NCI-H187 (cell line): ENCODE measurements at places on chromosomes 13 and 19.

GRCh38 chr19:21604351-21604926 lies 99.0 kb downstream of the ZNF429 start:
- DNase-seq, result no peak

- no peak for DNase-seq
Observed at GRCh38 chr19:15113245-15114152, 6.3 kb downstream of the SYDE1 start.

GRCh38 chr19:15779756-15780476 lies 7.5 kb upstream of the OR10H5 start:
- DNase-seq, result no peak

DNA sequence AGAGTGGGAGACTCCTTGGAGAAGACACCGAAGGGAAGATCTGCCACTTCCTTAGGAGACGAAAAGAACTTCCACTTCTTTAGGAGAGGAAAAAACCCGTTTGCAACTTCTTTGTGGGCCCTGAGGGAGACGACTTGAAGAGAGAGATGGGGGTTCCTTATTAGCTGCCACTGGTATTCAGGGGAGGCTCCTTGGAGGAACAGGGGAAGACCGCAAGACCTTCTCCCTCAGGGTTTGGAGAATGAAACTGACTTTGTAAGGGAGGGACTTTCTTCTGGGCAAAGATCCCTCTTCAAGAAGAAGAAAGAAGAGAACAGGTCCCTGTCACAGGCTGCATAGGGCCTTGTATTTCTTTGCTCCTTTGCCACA lies 416 bp downstream of the BCKDHA start:
- no peak for DNase-seq

GRCh38 chr13:72198967-72199560 lies 332.1 kb upstream of the DACH1 start:
- no peak for DNase-seq

DNA sequence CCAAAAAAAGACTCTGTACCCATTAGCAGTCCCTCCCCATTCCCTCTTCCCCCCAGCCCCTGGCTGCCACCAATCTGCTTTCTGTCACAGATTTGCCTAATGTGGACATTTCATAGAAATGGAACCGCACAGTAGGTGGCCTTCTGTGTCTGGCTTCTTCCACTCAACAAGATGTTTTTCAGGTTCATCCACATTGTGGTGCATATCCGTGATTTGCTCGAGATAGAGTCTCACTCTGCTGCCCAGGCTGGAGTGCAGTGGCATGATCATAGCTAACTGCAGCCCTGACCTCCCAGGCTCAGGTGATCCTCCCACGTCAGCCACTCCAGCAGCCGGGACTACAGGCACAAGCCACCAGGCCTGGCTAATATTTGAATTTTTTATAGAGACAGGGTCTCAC lies 20.9 kb downstream of the AP2A1 start:
- no peak for DNase-seq

DNA sequence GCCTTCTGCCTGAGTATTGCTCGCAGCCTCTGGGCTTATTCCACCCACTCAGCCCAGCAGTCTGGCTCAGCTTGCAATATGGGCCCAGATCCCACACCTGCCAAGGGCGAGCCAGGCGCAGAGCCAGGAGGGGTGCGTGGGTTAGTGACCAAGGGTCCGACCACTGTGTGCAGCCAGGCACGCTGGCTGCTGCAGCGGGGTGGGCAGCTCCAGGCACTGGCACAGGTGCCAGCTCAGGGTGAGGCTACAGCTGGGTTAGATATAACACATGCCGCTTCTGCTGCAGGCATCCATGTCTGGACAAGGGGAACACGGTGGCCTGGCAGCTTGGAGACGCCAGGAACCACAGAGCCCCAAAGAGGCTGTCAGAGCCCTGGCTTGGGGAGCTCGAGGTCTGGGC lies 12.6 kb upstream of the URAD start:
- no peak for DNase-seq

DNA sequence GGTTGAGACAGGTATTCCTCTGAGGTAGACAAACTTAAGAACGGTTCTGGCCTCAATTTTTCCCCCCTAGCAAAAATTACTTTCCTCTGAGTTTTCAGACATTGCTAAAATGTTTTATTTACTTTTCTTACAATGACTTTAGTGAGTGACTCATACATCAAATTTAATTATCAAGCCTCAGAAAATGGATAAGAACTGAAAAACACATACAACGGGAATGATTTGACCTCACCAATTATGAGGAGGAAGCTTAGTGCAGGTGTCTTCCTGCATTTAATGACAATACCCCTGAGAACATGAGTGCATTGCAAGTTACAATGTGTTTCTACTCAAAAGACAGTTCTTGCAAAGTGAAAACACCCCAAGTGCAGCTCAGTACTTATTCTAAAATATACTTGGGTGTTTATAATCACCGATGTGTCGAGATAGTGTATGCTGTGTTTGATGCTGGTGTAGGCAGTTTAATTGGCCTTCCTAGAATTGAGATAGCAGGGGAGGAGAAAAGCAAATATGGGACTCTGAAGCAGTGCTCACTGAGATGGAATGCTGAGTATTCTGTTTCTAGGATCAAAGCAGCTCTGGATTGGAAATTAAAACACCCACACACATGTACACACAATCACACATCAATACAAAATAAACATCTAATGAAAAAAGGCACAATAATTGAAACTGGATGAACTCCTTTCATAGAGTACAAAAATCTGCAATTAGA lies 189.5 kb upstream of the SLC10A2 start:
- DNase-seq, result no peak

DNA sequence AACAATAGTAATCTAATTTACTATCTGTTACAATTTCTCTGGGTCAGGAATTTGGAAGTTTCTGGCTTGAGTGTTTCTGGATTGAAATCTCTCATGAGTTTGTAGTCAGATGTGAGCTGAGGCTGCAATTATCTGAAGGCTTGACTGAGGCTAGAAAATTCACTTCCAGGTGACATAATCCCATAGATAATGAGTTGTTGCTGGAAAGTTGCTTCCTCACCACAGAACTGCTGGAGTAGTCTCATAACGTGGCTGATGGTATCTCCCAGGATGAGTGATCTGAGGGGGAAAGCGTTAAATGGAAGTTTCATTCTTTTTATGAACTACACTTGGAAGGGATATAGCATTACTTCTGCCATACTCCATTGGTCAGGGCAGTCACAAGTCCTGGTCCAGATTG lies 15.3 kb upstream of the FPR3 start:
- no peak for DNase-seq

GRCh38 chr19:2064395-2064787 lies 13.3 kb upstream of the MKNK2 start:
- no peak for DNase-seq

DNA sequence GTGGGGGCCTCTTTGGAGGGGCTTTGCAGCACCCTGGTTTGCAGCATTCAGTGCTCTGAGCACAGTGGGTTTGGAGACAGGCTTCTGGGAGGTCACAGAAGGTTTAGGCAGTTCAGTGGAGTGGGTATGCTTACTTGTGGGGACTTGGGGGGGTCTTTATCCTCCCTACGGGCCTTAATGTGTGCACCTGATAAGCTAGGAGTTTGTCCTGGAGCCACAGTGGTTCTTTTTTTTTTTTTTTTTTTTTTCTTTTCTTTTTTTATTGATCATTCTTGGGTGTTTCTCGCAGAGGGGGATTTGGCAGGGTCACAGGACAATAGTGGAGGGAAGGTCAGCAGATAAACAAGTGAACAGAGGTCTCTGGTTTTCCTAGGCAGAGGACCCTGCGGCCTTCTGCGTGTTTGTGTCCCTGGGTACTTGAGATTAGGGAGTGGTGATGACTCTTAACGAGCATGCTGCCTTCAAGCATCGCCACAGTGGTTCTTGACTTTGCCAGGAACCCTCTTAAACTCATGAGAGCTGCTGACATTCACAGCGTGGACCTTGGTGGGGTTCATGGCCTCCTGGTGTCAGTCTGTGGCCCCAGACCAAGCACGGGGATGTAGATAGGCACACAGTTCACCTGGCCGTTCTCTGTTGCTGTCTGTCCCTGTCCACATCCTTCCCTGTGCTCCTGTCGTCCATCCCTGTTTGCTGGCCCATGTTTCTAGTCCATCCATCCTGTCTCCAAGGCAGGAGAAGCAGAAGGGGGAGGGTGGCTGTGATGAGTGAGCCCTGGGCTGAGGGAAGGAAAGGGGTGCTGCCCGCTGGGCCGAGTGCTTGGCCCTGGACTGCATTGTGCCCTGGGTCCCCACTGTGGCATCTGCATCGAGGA lies 2.7 kb downstream of the EGLN2 start:
- DNase-seq, result no peak

- no peak for DNase-seq
Observed at GRCh38 chr13:101447852-101448251, 4.6 kb upstream of the ITGBL1 start.

GRCh38 chr13:97300871-97301270 lies 78.7 kb downstream of the MBNL2 start:
- no peak for DNase-seq

GRCh38 chr13:111168107-111168506 lies 53.0 kb downstream of the ARHGEF7 start:
- DNase-seq, result no peak

DNA sequence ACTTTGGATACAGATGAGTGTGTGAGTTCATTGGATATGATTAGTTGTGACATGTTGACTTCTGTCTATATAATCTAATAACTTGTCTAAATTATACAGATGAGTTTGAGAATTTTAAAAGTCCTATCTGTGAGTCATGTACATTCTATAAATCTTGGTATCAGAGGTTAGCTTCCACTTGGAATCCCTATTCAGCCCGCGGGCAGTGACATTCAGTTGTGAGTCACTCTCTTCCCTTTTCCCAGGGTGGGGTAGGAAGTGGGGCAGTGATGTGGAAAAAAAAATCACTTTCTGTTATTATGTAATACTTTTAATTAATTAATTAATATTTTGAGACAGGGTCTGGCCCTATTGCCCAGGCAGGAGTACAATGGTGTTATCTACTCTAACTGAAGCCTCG lies 33.0 kb upstream of the ZNF808 start:
- no peak for DNase-seq

GRCh38 chr19:56092685-56093631 lies 28.1 kb downstream of the ZNF787 start:
- DNase-seq, result no peak

GRCh38 chr19:50007947-50008346 lies 17.2 kb downstream of the VRK3 start:
- DNase-seq, result no peak

DNA sequence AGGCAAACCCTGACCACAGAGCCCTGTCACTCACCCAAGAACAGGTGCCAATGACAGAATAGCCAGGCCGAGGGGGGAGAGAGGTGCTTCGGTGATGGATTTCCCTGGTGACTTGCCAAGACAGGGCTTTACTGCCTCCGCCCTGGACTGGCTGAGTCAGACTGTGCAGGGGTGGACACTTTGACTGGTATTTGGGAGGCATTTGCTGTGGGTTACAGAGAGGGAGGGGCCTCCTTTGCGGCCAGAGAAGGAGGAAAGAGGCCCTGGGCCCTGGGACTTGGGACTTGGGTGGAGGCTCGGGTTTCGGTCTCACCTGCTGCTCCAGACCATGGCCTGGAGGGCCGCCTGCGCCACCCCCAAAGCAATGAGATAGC lies 4.6 kb upstream of the EPS8L1 start:
- no peak for DNase-seq

DNA sequence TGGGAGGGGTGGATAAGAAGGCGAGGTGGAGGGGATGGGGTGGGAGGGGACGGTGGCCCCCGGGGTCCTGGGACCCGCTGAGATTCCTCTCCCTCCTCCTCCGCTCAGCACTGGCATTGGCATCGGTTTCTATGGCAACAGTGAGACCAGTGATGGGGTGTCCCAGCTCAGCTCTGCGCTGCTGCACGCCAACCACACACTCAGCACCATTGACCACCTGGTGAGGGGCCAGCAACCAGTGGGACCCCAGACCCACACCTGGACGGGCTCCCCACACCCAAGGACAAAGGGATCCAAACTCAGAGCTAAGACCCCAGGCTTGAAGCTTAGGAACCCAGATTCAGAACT lies 5.9 kb downstream of the TTYH1 start:
- DNase-seq, result no peak

- no peak for DNase-seq
Observed at GRCh38 chr19:8575467-8575997, 1.7 kb downstream of the MYO1F start.

DNA sequence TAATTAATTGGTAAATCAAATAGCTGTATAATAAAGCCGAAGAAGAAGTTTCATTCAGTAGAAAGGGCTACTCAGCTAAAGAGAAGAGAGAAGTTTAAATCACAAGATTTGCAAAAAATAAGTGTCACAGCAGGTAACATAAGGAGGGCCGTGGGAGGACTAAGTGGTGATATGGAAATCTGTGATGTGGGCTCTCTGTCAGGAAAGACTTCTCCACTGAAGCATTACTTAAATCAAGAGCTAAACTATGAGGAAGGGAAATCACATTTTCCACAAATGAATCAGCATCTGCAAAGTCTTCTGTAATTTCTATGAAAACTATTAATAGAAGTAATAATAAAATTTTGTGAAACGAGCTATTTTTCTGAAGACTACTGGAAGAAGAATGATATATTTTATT lies 153.8 kb downstream of the PCDH9 start:
- no peak for DNase-seq

DNA sequence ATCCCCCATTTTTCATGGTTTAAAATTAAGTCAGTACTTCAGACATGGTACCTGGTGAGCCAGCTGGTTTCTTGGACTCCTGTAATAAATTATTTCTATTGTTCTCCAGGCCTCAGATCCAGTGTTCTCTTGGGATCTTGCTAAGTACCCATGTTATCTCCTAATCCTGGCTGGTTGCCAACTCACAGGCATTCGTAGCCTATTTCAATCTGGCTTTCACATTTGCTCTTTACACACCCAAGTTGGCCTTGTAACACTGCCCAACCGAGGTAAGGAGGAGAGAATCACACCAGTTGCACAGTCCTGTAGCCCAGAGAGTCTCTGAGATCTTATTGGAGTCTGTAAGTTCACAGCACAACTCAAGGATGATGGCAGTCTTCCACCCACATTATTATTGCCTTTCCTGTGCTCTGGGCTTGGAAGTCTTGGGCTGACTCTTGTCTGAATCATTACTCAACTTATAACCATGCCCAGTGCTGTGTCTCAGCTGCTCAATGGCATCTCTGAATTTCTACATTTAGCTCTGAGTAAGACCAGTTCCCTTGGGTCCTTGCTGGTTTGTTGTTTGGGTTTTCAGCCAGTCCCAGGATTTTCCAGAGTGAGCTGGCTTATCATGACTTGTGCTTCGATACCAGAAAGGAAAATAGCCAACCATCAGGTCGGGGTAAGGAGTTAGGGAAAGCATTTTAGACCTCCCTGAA lies 76.6 kb upstream of the KLF12 start:
- peak; percentile 78 for DNase-seq

- no peak for DNase-seq
Observed at GRCh38 chr19:35628264-35628564, 622 bp upstream of the RBM42 start.

DNA sequence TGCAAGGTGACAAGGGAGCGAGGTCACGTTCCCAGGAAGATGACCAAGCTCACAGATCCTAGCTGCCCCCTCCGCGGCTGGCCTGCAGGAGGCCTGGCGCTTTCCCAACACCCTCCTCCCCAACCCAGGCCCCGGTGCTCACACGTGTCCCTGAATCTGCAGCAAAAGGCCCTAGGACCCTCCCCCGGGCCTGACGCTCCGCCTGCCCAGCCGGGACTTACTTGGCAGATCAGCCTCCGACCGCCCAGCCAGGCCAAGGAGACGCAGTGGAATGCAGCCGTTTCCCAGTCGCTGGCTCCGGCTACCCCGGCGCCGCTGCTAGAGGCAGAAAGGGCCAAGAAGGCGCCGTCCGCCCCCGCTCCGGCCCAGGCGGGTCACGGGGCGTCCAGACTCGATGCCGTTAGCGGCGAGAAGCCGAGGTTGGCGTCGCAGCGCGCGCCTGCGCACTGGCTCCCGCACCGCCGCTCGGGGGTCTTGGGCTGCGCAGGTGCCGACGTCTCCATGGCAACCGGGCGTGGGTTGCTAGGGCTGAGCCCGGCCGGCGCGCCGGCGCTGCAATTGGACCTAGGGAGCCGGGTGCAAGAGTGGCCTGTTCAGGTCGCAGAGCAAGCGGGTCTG lies at the start of gene PNMA8A:
Gene PNMA8A (minus strand): TSS at position 448 of the 618 bp plus-strand sequence. CDS start 528 bp downstream, outside the sequence.
- peak; percentile 88 for DNase-seq
